ENCODE measurements at places on chromosomes 12 and 14.
A peak's percentile ranks its signal among the peaks of the same experiment; 100 is the strongest.

DNA sequence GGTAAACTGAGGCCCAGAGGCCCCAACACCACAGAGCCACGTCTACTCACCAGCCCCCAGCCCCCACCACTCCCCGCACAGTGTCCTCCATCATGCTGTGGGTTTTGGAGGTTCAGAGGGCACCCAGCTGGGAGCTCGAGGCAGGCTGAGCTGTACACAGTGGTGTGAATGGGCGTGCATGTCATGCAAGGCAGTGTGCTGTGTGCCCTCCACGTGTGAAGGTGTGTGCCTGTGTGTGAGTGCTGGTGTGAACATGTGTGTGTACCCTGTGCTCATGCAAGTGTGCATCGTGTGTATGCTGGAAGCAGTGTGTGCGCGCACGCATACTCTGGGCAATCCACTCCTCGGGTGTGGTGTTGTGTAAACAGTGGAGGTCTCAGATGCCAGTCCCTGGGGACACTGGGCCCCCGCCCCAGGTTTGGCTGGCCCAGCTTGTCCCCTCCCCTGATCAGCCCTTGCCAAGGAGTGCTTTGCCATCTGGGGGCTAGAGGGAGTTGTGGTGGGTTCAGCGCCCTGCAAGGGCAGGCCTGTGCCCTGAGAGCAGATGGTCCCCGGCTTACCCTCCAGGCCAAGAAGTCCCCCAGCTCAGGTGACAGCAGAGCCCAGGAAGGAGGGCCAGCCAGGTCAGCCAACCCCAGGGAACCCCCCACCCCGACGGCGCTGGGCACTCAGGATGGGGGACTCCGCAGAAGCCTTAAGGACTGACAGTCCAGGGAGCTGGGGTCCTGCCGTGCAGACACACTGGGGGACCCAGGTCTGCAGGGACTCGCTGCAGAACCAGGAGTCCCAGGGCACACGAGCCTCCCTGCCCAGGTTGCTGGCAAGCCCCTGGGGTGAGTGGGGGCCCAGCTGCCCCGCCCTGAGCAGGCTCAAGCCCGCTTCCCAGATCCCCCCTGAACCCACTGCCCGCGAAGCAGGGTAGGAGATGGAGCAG, 23.8 kb upstream of the GPR132 start:
- DNase-seq, result no peak

DNA sequence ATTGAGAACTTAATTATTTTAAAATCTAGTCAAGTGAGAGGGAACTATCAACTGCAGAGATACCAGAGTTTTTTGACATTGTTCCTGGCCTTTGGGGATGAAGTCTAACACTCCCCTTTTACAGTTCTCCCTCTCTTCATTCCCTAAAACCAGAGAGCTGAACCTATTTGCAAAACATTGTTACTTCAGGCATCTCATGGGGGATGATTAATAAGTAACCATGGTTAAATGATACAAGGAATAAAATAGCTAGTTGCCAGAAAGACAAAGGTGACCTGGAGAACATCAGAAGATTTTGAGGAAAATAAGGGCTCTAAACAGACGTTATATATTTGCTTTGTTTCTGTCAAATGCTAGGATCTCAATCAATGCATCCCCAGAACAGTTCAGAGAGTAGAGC, 42.3 kb downstream of the PDE6H start:
- DNase-seq, result no peak

DNA sequence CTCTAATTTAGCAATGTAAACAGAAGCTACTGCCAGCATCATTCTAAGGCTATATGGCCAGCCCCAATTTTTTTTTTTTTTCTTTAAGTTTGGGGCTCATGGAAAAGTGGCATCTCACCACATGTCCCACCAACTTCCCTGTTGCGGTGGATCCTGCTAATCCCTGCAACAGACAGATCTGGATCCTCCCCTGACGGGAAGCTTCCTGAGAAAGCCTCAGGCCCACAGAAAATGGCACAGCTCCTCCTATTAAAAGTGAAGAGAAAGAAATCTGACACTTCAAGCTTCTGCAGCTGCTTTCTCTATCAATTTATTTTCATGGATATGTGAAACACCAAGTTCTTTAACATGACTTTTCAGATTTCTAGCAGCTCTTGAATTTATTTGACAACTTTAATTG, 433.8 kb upstream of the DCN start:
- DNase-seq, result no peak

DNA sequence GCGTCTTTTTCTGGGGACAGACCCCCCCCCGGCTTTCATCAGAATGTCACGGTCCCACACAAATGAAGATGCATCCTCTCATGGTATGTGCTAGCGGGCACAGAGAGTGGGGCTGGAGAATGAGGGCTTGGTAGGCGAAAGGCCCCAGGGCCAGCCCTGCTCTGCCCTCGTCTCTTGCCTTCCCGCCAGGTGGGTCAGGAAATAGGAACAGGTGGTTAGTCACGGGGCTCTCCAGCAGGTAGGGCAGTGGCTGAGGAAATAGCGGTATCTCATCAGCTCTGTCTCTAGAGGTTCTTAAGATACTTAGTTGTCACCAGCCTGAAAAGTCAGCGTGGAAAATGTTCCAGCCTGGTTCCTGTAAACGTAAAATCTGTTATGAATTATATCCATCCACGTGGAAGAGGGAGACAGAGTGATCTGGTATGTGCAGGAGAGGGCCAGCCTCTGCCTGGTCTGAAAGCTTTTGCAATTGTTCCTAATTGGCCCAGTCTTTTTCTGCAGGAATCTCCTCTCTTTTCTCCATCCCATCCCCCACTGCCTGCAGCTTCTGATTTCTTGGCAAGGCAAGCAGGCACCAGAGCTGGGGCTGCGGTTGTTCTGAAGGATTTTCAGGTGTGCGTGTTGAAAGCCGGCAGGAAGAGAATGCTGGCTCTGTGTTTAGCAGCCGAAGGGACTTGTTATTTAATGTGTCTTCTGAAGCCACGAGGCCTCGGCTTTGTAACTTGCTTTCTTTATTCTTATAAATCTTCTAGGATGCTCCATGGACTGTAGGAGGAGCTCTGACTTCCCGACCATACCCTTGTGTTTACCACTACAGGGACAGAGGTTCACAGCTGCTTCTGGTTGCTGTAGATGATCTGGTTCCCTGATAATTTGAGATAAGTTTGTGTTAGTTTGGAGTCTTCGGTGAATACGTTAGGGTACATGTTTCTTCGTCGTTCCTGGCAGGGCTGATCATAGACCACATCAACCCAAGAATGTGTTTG, 131.1 kb downstream of the CACNA1C start:
- DNase-seq, result no peak

GRCh38 chr14:88069677-88070076, 64.7 kb downstream of the GPR65 start:
- no peak for DNase-seq

GRCh38 chr14:96592591-96593386, 90.6 kb downstream of the PAPOLA start:
- DNase-seq, result peak; percentile 64

All from psoas muscle (tissue), 8 donors.